ENCODE measurements at places on chromosomes 7 and 10. TPM values are rescaled to one million over a fixed set of nuclear protein-coding genes. Genes with fewer than 3 reads are reported as not detected.

Gene CABCOCO1
- 0.53 TPM for total RNA-seq

Gene CLDN3
- total RNA-seq = not detected

Gene SVOPL
- total RNA-seq = not detected

Gene MMD2
- total RNA-seq = not detected

Gene CPA4
- total RNA-seq = 7.5 TPM

Gene LRIT1
- total RNA-seq = not detected

Gene STYXL1
- 100 TPM for total RNA-seq
